ENCODE measurements at places on chromosomes 16 and 17.

DNA sequence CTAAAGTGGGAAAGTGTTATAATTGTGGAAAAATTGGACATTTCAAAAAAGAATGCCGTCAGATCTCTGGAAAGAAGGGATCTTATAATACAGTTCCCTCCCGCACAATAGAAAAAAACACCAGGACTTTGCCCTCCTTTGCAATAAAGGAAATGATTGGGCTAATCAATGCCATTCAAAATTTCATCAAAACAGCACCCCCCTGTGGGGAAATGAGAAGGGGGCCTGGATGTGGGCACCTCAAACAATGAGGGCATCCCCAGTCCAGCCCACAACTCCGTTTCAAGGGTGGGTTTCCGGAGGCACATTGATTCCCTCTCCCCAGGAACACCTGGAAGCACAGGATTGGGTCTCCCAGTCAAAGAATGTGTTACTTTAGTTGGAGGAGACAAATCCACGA, 26.1 kb downstream of the CD300LG start:
- no peak for DNase-seq

DNA sequence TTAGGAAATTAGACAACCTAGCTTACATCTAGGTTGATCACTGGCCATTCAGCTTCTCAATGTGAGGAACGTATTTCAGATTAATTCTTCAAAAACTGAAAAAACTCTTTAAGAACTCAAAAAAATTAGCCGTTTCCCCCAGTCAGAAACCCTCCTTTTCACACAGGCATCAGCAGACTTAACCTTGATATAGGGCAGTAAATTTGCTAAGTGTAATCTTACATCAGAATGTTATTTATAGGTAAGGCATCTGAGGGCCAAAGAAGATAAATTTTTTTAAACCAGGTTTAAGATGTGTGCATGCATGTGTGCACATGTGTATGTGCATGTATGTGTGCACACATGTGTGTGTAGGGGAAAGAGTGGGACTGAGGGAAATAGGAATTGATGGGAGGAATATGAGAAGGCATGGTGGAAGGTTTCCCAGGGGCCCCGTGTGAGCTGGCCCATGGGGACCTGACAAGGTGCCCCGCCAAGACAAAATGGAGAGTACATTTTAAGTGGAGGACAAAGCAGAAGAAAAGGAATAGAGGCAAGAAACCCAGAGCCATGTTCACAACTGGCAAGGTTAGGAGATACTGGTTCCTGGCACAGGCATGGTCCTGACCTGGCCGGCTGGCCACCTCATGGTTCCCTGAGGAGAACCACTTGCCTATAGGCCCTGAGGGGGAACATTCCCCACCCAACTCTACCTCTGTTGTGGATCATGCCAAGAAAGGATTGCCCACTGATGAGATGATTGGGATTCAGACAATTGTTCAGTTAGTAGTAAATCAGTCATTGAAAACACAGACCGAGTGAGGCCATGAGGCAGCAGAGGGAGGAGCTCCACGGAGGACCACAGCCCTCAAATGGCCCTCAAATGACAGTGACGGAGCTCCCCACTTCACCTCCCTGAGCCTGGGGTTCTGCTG, 33.0 kb downstream of the TEX2 start:
- no peak for DNase-seq

- no peak for DNase-seq
These were observed 19.3 kb downstream of the PHKB start for GRCh38 chr16:47480410-47480809.

DNA sequence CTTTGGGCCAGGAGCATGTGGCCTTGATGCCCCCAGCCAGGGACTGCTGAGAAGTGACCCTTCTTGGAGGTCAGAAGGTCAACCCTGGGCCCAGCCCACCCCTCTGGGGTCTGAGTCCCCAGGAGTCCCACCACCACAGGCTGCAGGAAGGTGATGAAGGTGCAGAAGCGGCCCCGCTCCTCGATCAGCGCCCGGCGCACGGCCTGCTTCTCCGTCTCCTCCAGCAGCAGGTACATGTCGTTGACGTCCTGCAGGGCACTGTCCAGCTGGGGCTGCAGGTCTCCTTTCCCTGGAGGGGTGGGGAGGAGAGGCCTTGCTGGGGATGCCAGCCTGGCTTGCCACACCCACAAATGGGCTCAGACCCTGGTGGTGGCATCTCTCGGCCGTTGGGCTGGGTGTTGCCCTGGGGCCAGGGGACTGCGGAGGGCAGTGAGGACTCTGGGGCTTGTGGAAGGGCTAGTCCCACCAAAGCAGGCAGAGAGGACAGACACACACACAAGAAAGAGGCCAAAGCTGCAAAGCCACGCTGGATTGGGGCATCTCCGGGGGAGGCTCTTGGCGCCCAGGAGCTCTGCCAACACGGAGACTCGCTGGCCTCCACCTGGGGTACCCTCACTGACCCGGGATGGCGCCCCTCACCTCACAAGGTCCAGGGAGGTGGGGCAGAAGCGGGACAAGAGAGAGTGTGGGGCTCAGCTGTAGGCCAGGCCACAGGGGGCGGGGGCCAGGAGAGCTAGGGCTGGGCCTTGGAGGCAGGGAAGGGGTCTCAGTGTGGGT, 7.5 kb downstream of the MTSS2 start:
- DNase-seq = no peak

- no peak for DNase-seq
These were observed 71.8 kb downstream of the PRKCA start for GRCh38 chr17:66373944-66374817.

DNA sequence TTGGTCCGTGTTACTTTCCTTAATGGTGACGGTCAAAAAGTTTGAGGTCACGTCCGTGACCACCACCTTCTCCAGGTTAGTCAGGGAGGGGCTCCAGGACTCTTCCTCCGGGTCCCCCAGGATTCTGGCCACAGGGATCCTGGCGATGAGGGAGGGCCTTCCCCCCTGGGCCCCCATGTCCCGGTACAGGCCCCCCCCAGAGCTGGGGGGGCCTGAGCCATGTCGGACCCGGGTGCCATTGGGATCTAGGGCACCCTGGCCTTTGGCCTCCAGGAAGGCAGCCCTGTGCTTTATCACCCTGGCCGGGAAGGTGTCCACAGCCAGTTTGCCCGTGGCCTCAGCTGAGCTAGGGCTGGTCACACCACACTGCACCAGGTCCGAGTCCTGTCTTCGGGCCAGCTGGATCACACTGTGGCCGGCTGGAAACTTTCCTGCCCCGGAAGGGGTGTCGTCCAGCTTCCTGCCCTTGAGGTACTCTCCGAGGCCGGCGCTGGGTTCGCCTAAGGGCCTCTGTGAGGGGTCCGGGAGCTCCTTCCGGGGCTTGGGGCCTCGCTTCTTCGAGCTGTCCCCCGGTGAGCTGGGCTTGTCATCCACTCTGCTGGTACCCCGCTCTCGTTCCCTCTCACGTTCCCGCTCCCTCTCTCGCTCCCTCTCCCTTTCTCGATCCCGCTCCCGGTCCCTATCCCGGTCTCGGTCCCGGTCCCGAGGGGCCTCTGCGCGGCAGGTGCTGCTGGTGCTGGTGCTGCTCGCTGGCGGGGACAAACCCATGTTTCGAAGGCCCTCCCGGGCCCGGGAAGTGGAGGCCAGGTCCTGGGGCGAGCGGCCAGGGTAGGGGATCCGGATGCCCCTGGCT, 2.0 kb downstream of the CBX8 start:
- DNase-seq = no peak

DNA sequence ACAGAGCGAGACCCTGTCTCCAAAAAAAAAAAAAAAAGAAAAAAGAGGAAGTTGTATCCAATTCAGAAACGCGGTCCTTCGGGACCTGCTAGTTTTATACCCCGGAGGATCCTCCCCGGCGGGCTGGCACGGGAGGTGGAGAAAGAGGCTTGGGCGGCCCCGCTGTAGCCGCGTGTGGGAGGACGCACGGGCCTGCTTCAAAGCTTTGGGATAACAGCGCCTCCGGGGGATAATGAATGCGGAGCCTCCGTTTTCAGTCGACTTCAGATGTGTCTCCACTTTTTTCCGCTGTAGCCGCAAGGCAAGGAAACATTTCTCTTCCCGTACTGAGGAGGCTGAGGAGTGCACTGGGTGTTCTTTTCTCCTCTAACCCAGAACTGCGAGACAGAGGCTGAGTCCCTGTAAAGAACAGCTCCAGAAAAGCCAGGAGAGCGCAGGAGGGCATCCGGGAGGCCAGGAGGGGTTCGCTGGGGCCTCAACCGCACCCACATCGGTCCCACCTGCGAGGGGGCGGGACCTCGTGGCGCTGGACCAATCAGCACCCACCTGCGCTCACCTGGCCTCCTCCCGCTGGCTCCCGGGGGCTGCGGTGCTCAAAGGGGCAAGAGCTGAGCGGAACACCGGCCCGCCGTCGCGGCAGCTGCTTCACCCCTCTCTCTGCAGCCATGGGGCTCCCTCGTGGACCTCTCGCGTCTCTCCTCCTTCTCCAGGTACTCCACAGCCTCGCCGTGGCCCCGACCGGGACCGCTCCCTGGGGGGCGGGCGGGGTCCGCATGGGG, at the start of gene CDH3:
Gene CDH3 (plus strand): TSS at position 596 of the 779 bp plus-strand sequence. CDS start 70 bp downstream, at position 666.
- DNase-seq = peak; percentile 62

GRCh38 chr17:83186751-83187421, 107.5 kb downstream of the METRNL start:
- DNase-seq = no peak

GRCh38 chr17:38598536-38598935, 7.2 kb downstream of the SRCIN1 start:
- peak; percentile 86 for DNase-seq

GRCh38 chr17:2239882-2240430, 63.6 kb downstream of the SMG6 start:
- peak; percentile 79 for DNase-seq

- DNase-seq = no peak
These were observed 20.1 kb downstream of the BPTF start for GRCh38 chr17:67845374-67845773.

- no peak for DNase-seq
These were observed 24.6 kb downstream of the COG7 start for GRCh38 chr16:23428351-23428750.

- DNase-seq = no peak
These were observed 32.9 kb downstream of the SNX29 start for GRCh38 chr16:12009462-12009861.

DNA sequence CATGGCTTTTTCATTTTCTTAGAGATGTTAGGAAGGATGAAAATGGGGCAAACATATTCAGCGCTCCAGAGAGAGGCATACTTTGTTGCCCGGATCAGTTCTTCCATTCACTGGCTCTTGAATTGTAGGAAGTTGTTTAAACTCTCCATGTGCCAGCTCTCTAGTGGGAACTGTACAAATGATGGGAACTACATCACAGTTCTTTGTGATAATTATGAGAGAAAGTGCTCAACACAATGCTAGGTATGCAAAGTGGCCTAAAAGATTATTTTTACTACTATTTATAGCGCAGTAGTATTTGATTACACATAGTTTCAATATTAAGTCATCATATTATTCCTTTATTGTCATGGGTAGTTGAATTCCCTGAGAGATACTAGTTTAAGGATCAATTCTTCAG, 268.5 kb downstream of the RBFOX1 start:
- DNase-seq = no peak

GRCh38 chr16:28863929-28864793, 518 bp downstream of the SH2B1 start:
- no peak for DNase-seq
